ENCODE measurements at places on chromosomes 13 and 19.
A peak's percentile ranks its signal among the peaks of the same experiment; 100 is the strongest.

DNA sequence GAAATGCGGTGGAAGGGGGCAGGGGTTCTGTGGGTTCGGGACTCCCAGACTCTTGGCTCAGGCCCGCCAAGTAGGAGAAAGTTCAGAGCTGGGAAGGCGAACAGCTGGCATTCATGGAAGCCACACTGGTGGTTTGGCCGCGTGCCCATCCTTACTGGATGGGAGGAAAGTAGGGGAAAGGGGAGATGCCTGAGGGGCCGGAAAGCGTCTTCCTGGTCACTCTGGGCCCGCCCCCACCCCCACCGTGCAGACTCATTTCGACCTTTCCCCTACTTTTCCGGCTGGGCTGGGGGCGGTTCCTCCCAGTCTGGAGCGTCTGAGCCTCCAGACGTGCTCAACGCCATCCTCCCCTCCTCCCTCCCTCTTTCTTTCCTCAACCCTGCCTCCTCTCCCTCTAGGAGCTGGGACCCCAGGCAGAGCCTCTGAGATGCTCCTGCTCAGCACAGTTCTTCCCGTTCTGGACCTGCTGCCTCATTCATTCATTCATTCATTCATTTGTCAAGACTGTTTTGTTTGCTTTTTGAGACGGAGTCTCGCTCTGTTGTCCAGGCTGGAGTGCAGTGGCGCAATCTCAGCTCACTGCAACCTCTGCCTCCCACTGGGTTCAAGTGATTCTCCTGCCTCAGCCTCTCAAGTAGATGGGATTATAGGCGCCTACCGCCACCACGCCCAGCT, 3.5 kb downstream of the ANGPTL4 start:
- DNase-seq: no peak

- no peak for DNase-seq
Observed at GRCh38 chr19:2271234-2272103, 10.5 kb downstream of the PEAK3 start.

DNA sequence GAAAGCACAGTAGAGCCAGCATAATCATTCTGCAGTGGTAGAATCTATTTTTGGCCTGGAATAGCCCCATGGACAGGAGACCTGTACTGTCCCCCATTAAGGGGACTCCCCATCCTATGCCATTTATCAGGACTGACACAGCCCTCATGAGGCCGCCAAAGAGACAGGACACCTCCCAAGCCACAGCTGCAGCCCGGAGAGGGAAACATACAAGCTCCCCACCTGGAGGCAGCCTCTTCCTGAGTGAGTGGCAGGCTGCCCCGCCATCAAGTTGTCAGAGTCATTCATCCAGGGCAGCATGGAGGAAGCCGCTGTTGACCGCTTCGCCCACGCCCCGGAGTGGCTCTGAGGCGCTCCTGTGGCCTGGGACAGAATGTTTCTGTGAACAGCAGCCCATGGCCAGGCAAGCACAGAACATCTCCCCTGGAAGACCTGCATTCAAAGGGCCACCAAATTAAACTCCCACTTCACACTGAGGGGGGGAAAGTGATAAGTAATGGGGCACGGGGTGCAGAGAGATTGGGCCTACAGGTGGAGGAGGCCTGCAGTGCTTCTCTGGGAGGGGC, 111.3 kb downstream of the ZDHHC20 start:
- no peak for DNase-seq

- DNase-seq: no peak
Observed at GRCh38 chr19:30556230-30556711, 184.1 kb downstream of the ZNF536 start.

DNA sequence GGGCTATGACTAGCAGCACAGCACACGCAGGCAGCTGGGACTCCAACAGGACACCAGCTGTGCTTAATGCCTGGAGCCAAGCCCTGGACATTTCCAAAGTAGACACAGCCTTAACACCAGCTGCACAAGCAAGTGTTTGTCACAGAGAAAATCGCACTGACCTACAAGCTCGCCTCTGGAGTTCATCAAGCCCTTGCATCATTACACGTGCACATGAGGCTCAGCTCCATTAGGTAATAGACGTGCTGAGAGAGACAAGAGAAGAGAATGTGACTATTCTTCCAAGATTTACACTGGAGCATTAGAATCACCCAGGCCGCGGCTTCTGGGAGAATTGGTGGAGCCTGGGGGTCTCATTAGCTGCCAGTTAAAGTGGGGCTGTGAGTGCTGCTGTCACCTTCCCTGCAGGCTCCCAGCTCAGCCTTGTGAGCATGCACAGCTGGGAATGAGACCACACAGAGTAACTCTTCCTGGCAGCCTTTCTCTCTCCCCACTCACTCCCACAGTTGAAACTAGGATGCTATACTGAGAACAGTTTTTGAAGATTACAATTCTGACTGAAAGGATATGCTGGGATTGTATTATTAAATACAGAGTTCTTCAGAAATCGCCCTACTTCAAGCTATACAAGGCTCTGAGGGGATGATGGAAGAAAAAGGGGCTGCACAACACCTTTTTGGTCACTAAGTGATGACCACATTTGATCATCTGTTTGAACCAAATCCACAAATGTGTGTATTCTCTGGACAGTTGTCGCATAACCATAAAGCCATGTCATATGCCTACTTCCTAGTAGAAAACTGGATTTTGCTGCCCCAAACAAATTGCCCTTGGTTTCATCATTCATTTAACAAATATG, 10.5 kb downstream of the STOML3 start:
- DNase-seq: peak; percentile 59

All from NCI-H2081 treated with DMSO at 0.1 percent for 48 hours (cell line).